ENCODE measurements at places on chromosomes 2 and 18.
A peak's percentile ranks its signal among the peaks of the same experiment; 100 is the strongest.

DNA sequence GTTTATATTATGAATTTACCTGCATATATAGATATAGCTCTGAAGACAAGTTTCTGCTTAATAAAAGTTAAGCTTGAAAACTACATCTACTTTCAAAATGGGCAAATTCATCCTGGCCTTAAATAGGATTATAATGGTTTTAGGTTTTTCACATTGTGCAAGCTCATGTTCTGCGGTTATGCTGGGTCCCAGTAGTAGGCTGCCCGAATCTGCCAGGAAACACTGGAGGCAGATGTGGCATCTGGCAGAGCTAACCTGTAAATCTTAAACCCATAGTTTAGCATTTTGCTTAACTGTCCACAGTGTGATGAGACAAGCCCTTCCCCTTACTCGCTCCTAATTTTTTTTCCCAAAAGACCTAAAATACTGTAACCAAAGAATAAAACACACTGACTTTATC lies 234.2 kb downstream of the TCF4 start:
- DNase-seq, result no peak

- no peak for DNase-seq
Measured at GRCh38 chr2:234162861-234163260, 112.4 kb downstream of the SPP2 start.

GRCh38 chr2:46780801-46781445 lies 134.7 kb downstream of the MCFD2 start:
- DNase-seq, result no peak

DNA sequence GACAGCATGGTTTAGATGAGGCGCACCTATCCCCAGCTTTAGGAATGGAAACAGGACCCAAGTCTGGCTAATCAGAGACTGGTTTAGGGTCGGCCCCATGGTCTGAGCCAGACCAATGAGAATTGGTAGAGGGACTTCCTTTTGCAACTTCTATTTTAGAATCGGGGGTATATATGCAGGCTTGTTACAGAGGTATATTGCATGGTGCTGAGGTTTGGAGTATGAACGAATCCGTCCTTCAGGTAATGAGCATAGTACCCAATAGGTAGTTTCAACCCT lies 1.5 kb upstream of the BOLA3 start:
- no peak for DNase-seq

DNA sequence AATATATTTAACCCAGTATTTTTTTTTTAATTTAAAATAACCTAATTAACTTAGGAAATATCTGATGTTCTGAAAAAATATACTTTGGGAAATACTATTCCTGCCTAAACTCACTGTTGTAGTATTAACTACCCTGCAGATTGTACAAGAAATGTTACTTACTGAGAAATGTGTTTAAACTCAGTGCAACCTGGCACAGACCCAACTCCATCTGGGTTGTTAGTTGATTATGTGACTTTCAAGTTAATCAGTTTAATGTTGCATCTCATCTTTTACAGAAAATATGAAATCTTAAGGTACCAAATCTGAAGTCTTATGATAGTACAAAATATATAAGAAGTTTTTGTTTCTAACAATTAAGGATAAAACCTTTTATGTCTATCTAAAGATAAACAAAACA lies 27.3 kb downstream of the VAPA start:
- no peak for DNase-seq

DNA sequence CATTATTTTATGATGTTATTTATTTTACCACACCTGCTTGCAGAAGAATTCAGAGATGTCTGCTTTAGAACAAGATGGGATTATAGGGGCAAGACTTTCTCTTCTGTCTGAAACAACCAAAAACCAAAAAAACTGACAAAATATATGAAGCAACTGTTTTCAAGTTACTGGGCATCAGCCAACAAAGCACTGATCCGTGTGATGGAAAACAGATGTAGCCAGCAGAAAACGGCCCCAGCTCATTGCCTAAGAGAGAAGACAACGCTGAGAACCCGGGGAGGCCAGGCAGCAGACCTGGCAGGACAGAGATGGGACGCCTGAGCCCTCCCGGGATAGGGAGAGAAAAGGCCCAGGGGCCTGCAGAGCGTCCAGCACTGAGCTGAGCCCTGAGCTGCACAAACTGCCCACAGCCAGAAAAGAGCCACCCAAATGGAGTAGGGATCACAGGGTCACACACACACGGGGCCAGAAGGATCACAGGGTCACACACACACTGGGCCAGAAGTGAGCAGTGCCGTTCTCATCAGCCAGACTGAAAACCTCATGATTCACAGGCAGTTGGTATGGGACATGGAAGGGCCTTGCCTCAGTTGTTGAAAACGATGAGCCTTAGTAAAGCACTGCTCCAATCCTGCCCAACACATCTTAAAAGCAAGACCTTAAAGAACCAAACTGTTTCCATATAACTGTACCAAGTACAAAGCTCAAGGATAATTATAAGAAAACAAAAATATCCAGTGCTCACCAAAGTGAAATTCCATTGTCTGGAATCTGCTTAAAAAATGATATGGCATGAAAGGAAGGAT lies 12.1 kb downstream of the PXDN start:
- no peak for DNase-seq

DNA sequence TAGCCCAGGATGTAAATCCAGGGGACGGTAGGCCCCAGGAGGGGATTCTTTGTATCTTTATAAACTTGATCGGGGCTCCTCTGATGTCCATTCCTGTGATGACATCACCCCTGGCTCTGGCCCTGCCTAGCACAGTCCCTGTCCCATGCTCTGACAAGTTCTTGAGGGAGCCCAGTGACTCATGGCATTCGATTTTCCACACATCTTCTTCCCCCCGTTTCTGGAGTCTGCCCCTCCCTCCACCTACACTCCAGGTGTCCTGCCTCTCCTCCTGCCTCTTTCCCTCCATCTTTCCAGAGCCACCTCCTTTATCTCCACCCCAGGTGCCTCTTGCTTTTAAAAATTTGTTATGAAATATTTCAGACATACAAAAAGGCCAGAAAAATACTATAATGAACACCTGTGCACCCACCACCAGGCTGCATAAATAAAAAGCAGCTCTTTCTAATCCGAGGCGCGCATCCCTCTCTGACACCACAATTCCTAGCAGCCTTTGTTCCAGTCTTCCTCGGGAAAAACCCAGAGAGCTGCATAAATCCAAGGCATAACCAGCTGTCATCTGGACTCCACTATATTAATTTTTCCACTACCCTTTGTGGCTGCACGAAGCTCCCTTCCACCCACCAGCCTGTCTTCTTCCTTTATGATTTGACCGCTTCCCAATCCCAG lies 207.7 kb downstream of the ZBTB7C start:
- DNase-seq, result no peak

GRCh38 chr18:3511980-3512379 lies 62.0 kb downstream of the TGIF1 start:
- no peak for DNase-seq

- DNase-seq, result no peak
Measured at GRCh38 chr2:160225722-160226121, 25.6 kb upstream of the ITGB6 start.

DNA sequence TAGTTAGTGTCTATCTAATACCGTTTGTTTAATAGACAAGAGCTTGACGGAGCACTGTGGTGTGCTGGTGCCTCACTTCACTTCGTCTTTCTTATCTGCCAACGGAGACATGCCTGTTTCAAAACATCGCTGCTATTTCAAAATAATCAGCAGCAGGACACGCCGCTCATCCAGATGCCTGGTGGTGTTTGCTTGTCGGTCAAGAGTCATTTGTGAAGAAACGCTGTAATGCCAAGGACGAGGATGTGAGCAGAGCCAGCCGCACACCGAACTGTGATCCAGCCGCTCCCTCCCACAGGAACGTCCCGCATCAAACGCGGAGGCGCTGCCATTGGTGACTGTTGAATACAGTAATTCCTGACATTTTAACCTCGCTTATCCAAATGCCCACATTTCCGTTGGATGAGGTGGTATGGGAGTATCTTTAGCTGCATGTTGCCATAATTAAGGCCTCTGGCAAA lies 432.4 kb downstream of the FBXO15 start:
- no peak for DNase-seq

DNA sequence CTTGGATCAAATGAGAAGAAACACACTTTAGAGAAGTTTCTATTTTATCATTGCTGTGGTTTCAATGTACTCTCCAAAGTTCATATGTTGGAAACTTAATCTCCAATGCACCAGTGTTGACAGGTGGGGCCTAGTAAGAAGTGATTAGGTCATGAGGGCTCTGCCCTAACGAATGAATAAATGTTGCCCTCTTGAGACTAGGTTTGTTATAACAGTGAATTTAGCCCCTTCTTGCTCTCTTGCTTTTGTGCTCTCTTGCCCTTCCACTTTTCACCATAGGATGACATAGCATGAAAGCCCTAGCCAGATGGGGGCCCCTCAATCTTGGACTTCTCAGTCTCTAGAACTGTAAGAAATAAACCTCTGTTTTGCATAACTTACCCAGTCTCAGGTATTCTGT lies 664.8 kb downstream of the DCC start:
- no peak for DNase-seq

- no peak for DNase-seq
Measured at GRCh38 chr2:58376592-58376991, 135.5 kb upstream of the FANCL start.

GRCh38 chr2:20313659-20314058 lies 37.0 kb downstream of the PUM2 start:
- peak; percentile 19 for DNase-seq

GRCh38 chr2:157236404-157236803 lies 21.1 kb upstream of the GALNT5 start:
- no peak for DNase-seq

DNA sequence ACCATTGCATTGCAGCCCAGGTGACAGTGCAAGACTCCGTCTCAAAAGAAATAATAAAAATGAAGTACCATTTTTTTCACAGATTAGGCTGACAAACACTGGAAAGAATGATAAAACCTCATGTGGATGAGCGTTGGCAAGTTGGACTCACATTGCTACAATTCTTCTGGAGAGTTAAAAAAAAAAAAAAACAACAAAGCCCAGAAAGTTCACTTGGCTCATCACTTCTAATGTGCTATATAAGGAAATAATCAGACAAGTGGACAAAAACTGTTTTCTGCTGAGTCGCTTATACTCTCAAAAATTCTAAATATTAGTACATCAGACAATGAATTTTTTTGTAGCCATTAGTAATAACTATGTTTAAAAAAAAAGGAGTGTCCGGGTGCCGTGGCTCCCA lies 38.4 kb downstream of the PKP4 start:
- DNase-seq, result no peak

DNA sequence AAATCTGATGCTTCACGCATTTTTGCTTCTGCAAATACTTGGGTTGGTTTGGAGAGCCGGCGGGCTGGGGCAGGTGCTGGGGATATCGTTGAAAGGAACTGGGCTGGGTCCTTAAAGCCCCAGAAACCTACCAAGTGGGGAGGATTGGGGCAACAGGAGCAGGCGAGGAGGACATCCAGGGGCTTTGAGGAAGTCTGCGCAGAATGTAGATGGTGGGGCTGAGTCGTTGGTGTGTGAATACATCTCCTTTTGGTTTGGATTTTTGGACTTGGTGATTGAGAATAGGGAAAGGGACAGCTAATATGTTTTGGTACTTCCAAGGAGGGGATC lies 1.1 kb downstream of the DCC start:
- DNase-seq, result no peak

GRCh38 chr2:224982910-224983711 lies 59.2 kb downstream of the DOCK10 start:
- DNase-seq, result no peak

- DNase-seq, result no peak
Measured at GRCh38 chr2:31996571-31997150, 14.1 kb downstream of the MEMO1 start.

DNA sequence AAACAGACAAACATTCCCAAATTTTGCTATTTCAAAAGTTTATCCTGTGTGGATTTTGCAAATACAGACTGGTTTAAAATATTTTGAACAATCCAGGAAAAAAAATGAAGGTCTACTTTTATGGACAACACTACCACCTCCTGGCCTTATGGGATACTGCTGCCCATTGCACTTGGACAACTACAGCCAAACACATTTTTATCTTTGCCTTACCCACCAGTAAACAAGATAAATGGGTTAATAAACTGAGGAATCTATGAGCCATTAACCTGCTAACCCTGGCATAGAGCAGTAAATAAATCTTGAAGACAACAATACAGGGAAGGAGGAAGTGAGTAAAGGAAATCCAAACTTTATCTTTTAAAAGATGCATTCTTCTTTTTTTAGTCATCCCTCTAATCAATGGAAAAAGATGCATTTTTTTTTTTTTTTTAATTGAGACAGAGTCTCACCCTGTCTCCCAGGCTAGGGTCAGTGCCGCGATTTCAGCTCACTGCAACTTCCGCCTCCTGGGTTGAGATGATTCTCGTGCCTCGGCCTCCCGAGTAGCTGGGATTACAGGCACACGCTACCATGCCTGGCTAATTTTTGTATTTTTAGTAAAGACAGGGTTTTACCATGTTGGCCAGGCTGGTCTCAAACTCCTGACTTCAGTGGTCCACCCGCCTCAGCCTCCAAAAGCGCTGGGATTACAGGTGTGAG lies 2.1 kb upstream of the SPIRE1 start:
- peak; percentile 57 for DNase-seq

All from SW 1271 (cell line).